Posterior cingulate gyrus (tissue), 11 donors: ENCODE measurements at places on chromosomes 2 and 18.
A peak's percentile ranks its signal among the peaks of the same experiment; 100 is the strongest.

- peak; percentile 48 for DNase-seq
These were observed 36.4 kb downstream of the WDSUB1 start for GRCh38 chr2:159249990-159250715.

DNA sequence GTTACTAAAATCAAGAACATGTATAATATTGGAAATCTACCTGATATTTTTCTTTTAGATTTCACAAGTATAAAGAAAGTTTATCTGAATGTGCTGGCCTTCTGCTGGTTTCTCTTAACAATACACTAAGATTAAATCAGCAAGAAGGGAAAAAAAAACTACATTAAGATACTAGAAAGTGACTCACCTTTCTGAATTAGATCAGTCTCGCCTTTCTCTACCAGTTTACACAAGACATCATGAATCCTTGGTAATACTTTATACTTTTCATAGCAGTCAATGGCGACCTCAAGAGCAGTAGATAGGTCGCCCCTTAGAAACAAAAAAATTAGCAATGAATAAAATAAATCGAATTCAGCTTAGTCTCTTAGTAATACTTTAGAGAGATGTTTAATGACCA lies 61.2 kb downstream of the LRPPRC start:
- no peak for DNase-seq

- DNase-seq = no peak
These were observed 176.8 kb downstream of the ZEB2 start for GRCh38 chr2:144343145-144343544.

- DNase-seq = no peak
These were observed 22.8 kb upstream of the PPP4R1 start for GRCh38 chr18:9637036-9637767.

- DNase-seq = no peak
These were observed 167.5 kb downstream of the MCFD2 start for GRCh38 chr2:46748121-46748520.

GRCh38 chr2:224004105-224004695 lies 34.9 kb downstream of the SERPINE2 start:
- no peak for DNase-seq

GRCh38 chr2:38245114-38245641 lies 131.9 kb downstream of the ATL2 start:
- DNase-seq = no peak

GRCh38 chr2:151070253-151070652 lies 191.4 kb downstream of the RBM43 start:
- no peak for DNase-seq

DNA sequence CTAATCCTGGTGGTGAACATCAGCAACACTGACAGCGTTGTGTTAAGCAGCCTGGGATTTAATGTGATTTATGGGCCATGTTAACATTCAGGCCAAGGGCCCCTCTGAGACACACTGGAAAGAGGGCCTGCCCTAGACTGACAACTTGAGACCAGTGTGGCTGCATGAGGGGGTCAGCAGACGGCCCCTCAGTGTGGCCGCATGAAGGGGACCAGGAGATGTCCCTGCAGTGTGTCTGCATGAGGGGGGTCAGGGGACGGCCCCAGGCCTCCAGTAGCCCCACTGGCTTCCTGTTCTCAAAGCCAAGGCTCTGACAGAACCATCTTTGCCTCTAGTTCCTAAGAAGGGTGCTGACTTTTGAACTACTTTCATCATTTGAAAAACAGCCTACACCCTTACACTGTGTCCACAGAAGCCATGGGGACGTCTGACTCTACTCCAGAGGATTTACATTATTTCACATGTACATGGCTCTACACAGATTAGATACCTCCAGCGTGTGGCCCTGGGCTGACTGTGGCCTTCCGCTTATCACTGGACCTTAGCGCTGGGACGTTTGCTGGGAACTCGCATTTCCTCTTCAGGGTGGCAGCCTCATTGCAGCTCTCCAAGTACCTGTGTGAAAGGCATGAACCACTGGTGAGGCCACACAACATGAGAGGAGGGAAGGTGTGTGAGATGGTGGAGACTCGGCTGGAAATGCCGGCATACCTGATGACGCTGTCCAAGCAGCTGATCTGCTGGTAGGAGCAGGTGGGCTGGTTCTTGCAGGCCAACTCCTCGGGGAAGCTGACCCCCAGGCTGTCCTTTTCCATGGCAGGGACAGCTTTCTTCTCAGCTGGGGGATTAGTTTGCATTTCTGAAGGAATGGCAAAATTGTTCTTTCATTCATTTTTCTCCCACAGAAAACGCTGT lies 18.2 kb upstream of the HES6 start:
- no peak for DNase-seq

DNA sequence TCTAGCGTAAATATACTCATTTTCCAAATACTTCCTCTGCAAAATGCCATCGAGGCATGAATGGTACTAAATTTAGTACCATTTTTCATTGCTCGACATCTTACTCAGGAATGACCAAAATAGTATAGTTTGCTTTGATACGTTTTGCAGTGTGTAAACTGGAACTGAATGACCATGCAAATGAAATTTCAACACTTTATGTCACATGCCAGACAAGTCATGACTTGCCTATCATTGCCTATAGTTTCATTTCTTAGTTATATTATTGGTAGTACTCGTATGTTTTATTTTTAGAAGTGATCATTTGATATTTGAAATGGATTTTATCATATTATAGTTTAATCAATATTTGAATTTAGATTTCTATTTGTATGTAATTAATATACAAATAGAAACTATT lies 9.1 kb downstream of the MSTN start:
- DNase-seq = no peak

DNA sequence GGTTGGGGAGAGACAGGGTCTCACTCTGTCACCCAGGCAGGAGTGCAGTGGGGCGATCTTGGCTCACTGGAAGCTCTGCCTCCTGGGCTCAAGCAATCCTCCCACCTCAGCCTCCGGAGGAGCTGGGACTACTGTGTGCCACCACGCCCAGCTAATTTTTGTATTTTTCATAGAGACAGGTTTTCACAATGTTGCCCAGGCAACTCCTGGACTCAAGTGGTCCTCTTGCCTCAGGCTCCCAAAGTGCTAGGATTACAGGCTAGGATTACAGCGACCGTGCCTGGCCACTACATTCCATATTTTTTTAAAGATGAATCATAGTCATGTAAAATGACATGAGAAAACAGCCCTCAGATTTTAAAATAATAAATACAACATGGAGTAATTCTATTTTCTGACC lies 32.3 kb downstream of the CWC22 start:
- no peak for DNase-seq

GRCh38 chr2:178195390-178196166 lies 1.3 kb downstream of the OSBPL6 start:
- no peak for DNase-seq

- DNase-seq = no peak
These were observed 107.9 kb downstream of the DPP10 start for GRCh38 chr2:114550364-114550763.

GRCh38 chr2:237154082-237154638 lies 68.5 kb downstream of the COPS8 start:
- no peak for DNase-seq

DNA sequence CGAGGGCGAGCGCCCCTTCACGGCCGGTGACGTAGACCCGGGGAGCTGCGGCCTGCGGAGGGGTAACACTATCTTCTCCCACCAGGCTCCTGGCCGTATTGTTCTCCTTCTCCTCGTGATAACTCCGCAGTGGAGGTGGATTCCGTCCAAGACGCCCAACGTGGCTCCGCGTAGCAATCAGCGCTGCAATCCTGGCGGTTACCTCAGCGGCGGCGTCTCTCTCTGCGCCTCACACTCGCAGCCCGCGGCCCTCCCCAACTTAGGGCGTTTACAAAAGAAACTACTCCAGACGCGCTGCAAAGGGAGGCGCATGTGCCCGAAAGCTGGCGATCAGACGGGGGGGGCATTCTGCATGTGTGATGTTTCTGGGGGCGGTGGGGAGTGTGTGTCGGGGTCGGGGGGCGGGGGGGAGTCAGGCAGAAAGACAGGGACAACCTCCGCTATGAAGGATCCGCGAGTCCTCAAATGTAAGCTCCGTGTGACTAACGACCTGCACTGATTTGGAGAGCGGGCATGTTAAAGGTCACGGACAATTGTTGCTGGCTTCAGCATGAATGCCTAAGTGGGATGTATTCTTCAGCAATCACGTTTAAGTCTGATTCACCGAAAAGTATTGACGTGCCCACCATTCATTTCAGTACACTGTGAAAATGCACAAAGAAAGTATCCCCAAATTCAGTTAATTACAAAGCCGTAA lies 1.3 kb upstream of the ZNF516 start:
- no peak for DNase-seq

DNA sequence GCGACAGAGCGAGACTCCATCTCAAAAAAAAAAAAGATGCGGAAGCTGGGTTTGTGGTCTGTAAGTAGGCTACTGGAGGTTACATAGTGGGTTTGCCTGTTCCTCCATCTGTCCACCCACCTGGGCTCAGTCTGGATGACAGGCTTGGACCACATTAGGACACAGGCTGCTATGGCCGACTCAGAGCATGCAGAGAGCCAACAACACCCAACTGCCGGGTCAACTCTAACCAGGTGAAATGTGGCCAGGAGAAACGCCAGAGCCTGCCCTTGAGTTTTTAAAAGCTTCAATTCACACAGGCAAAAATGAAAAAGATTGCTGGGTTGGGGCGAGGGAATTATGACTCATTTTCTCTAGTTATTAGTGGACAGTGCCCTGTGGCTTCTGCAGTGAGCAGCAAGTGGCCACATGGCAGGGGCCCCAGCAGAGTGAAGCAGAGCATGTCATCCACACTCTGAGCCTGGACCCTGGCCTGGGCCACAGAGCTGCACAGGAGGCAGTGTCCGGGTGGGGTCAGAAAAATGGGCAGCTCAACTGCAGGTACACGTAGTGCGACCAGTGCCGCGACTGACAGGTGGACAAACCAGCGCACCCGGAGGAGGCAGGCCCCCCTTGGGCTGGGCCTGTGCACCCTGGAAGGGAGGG lies 67.4 kb downstream of the BIN1 start:
- DNase-seq = no peak

GRCh38 chr2:127479219-127479825 lies 47.0 kb downstream of the IWS1 start:
- DNase-seq = no peak

DNA sequence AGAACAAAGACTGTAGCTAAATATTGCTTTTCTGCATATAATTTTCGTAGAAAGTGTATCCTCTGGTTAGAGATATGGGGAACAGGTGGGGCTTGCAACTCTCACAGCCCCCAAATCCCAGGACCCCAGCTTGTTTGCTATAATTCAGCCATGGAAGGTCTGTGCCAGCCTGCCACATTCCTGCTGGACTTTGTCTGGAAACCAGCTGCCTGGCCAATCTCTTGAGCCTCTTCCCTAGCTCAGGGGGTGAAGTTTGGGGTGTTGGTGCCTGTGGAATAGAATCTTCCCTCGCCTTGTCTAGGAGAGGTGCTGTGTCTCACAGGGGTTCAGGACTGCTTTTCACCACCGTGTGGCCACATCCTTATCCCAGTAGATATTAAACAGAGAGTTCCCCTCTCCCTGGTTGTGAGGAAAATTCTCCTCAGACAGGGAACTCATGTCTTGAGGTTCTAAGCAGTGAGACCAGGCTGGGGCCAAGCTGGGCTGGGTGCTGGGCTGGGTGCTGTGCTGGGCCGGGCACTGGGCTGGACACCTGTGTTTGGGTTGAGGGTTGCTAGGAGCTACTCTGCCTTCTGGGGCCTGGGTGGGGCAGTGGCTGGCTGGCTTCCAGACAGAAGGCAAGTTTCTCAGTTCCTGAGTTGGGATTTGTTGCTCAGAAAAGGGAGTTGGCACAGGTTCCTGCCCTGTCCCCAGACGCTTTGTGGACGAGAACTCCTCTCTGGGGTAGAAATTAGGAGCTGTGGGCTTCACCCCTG lies 12.3 kb downstream of the TOGARAM2 start:
- DNase-seq = no peak

- DNase-seq = no peak
These were observed 15.5 kb downstream of the SLC66A2 start for GRCh38 chr18:79935925-79936324.

GRCh38 chr2:237806334-237806733 lies 7.8 kb downstream of the RBM44 start:
- DNase-seq = no peak

- no peak for DNase-seq
These were observed 33.1 kb downstream of the SS18 start for GRCh38 chr18:26057344-26057773.

DNA sequence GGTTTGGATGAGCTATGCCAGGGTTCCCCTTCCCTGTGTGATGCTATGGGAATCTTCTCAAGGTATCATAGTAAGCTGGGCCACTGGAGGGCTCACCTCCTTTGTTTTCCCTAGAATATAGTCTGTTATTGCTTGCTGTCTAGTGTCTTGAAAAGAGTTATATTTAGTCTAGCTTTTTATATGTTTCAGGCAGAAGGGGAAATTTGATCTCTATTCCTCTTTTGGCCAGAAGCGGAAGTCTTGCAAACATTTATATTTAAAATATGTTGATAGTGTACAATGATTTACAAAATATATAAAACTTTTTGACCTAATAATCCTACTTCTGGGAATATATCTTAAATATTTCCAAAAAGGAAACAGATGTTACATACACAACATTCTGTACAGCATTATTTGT lies 260.7 kb downstream of the FHOD3 start:
- DNase-seq = no peak

DNA sequence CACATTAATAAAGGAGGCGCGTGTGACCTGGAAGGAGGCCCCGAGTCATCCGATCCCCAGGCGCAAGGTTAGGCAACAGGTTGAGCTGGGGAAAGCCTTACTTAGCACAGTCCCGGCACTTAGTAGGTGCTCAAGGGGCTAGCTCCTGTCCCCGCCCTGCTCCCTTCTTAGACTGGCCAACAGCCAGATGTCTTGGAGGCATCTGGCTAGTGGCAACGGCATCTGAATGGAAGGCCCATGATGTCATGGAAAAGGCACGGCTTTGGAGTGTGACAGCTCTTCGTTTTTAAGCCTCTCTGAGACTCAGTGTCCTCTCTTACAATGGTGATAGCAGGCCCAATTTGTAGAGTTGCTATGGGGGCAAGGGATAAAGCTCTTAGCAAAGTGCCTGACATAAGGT lies 258.3 kb downstream of the CYRIA start:
- no peak for DNase-seq

DNA sequence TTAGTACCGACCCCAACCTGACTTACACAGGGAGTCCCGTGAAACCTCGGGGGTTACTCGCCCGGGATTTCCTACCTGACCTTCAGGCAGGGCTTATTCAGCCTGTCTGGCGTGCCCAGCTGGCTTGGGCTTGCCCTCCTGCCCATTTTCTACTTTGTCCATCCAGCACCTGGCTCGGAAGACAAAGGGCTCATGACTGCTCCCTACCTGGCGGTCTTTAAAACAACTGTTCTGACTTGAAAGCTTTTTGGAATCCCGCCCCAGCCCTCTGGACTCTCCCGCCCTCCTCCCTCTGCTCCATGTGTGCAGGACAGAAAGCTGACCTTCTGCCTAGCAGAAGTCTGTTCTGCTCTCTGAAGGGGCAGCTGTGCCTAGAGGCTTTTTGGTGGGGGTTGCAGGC lies 43.1 kb downstream of the ACKR3 start:
- peak; percentile 25 for DNase-seq

DNA sequence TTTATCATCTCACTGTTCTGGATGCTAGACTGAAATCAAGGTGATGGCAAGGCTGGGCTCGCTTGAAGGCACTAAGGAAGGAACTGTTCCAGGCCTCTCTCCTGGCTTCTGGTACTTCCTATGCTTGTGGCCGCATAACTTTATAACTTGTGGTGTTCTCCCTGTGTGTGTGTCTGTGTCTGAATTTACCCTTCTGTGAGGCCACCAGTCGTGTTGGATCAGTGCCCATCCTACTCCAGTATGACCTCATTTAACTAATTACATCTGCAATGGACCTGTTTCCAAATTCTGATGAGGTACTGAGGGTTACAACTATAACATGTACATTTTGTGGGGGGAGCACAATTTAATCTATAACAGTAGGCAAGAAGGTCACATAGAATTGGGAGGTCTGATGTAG lies 41.6 kb downstream of the LYPD6B start:
- DNase-seq = no peak
